ENCODE measurements at places on chromosomes 2 and 18. TPM values are rescaled to one million over a fixed set of nuclear protein-coding genes. Genes with fewer than 3 reads are reported as not detected.

The SPHKAP gene
- not detected for total RNA-seq

The ITGB6 gene
- total RNA-seq = 0.89 TPM

The KLHL41 gene
- 0.20 TPM for total RNA-seq

The DSG1 gene
- total RNA-seq = not detected

The MC2R gene
- not detected for total RNA-seq

The NABP1 gene
- 12.0 TPM for total RNA-seq

The TMEM169 gene
- total RNA-seq = 0.85 TPM

The FHOD3 gene
- 2.5 TPM for total RNA-seq

The IL36A gene
- total RNA-seq = not detected

The TCF4 gene
- total RNA-seq = 3.0 TPM

The IL18R1 gene
- total RNA-seq = 0.99 TPM

The DNAH7 gene
- 0.93 TPM for total RNA-seq

The GPR55 gene
- total RNA-seq = not detected

The SNTG2 gene
- not detected for total RNA-seq

The GPR35 gene
- 0.58 TPM for total RNA-seq

The CCBE1 gene
- total RNA-seq = 5.8 TPM

The CRYBA2 gene
- not detected for total RNA-seq

The EFHD1 gene
- 1.9 TPM for total RNA-seq

The FBXO15 gene
- 1.6 TPM for total RNA-seq

The FOSL2 gene
- total RNA-seq = 49.5 TPM

The RANBP2 gene
- 24.9 TPM for total RNA-seq

The CHRND gene
- total RNA-seq = not detected

The RESP18 gene
- not detected for total RNA-seq

The TCF23 gene
- not detected for total RNA-seq

The CABYR gene
- 11.7 TPM for total RNA-seq

The PROKR1 gene
- not detected for total RNA-seq

The BOLL gene
- total RNA-seq = not detected

The G6PC2 gene
- not detected for total RNA-seq

The LYG2 gene
- not detected for total RNA-seq

The CNGA3 gene
- not detected for total RNA-seq

The MLPH gene
- total RNA-seq = 256 TPM

The SPATA3 gene
- total RNA-seq = not detected

The FNDC4 gene
- total RNA-seq = 4.3 TPM

The TMEM178A gene
- total RNA-seq = 0.10 TPM

The USP37 gene
- total RNA-seq = 6.5 TPM

The SPDYA gene
- 0.15 TPM for total RNA-seq

The ARL5A gene
- 29.7 TPM for total RNA-seq

The COL6A3 gene
- 0.09 TPM for total RNA-seq

The UPP2 gene
- not detected for total RNA-seq

The STAT4 gene
- total RNA-seq = 3.5 TPM

The ACTG2 gene
- total RNA-seq = 0.11 TPM

The TIMM21 gene
- 64.3 TPM for total RNA-seq

Data from A549 treated with DMSO at 1 μM for 4 hours (cell line).